HL-60 (cell line): ENCODE measurements at places on chromosomes 2 and 18.

DNA sequence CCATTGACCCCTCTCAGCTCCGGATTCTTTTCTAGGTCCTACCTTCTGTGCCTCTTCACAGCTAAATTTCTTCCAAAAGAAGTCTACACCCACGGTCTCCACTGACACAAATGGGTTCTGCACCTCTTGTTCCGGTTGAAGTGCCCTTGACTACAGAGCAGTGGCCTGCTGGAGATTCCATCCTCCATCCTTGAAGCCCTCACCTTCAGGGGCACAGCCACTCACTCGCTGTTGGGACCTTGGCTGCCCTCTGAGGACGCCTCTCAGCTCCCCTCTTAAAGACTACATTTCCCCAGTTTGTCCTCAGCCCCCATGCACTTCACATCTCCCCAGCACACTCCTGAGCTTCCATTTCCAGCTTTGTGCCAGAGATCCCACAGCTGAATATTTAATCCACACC is 226.3 kb downstream of the ATAD2B start:
- DNase-seq, result no peak

DNA sequence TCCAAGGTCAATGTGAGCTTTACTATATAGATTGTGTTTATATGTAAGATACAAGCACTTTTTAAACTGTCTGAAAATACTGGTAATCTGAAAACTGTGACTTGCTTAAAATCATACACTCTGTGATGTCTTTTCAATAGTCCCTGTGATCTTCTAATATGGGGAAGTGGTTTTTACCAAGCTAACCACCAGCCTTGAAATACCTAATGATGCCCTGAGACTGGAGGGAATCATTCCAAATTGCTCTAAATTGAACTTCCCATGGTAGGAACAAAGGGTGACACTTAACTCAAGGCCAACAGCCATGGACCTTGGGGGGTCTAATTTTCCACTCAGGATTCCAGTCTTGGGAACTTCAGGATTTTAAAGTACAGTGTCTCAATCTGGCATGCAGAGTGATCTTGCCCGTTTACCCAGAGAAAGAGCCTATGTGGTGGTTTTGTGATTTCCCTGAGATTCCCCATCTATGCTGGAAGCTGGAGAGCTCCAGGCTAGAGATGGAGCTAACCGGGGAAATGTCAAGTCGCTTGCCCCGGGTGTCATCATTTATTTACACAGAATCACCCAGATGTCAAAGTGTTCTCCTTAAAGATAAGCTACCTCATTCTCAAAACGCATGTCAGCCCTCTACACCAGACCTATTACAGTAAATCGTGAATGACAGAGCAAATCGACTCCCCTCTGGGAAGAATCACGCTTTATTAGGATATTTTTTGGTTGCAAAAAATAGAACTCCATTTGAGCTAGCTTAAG is 198.5 kb downstream of the SP3 start:
- no peak for DNase-seq

GRCh38 chr2:240795454-240795853 is 24.6 kb downstream of the KIF1A start:
- no peak for DNase-seq

- DNase-seq, result no peak
These were observed 35.8 kb downstream of the SCG2 start for GRCh38 chr2:223566396-223566795.

- DNase-seq, result no peak
These were observed 130.0 kb upstream of the STON1 start for GRCh38 chr2:48399828-48400552.

DNA sequence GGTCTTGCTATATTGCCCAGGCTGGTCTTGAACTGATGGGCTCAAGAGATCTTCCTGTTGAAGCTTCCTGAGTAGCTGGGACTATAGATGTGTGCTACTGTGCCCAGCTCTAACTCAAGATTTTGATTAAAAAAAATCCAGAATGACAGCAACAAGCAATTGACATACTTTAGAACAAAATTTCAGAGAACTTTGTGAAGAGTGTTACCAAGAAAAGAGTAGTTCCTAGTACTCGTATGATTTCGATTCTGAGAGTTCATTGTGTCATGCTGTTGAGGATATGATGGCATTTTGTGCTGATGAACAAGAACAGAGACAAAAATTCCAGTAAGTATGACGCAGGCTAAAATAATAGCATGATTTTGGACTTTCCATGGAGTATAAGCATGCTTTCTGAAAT is 90.2 kb upstream of the TWSG1 start:
- DNase-seq, result no peak

DNA sequence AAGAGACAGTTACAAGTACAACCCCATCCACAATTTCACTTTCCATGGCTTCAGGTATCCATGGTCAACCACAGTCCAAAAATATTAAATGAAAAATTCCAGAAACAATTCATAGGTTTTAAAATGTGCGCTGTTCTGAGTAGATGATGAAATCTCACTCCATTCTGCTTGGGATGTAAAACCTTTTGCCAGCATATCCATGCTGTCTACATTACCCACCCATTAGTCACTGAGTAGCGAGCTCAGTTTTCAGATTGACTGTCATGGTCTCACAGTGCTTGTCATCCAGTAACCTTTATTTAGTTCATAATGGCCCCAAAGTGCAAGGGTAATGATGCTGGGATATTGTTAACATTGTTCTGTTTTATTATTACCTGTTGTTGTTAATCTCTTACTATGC is 40.5 kb downstream of the SMAD4 start:
- no peak for DNase-seq
